Kidney (tissue), 22 donors: ENCODE measurements at places on chromosomes 11 and 22. TPM values are rescaled to one million over a fixed set of nuclear protein-coding genes. Genes with fewer than 3 reads are reported as not detected.

DNA sequence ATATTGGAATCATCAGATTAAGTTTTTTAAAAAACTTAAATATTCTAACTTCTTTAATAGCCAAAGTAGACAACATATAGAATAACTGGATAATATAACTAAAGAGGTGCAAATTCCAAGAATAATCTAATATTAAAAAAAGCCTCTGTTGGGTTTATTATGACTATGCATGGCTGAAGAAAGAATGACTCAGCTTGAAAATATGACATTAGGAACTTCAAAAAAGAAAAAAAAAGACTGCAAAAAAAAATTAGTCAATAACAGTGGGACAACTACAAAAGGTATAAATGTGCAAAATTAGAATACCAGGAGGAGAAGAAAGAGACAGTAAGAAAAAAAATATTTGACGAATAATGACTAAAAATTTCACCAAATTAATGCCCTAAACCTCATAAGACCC is 1178.0 kb downstream of the JRKL start:
- H3K27ac ChIP-seq: no peak overlapping the region
- no peak for DNase-seq
- no peaks in the 10 kb centered on the region for H3K4me1 ChIP-seq
- H3K27me3 ChIP-seq: no peaks in the 10 kb centered on the region
- no peaks in the 10 kb centered on the region for H3K36me3 ChIP-seq

SLC6A5 gene
- not detected for total RNA-seq

DNA sequence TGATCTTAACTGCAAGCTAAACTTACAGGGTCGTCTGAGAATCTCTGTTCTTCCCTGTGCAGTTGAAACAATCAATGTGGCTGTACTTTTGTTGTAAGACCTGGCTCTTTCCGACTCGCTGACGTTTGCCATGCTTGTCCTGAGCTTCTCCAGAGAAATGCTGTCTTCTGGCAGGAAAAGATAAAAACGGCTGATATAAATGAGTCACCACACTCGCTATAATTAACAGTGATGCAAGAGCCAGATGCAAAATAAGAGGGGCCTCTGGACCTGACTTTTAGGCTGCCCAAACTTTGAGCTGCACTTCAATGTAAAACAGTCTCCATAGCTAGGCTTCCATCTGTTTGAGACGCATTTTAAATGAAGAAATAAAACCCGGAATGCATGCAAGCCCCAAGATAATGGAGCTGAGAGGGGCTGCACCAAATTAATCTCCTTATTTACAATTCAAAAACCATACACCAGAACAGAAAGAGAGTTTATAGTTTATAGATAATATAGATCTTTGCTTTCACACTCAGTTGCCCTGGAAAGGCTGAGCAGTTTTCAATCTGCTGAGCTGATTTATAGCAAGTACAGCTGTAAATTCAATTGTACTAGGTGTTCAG is 48.5 kb downstream of the WT1 start:
- no peak overlapping the region for H3K4me3 ChIP-seq
- no peaks in the 10 kb centered on the region for H3K4me1 ChIP-seq
- no peak overlapping the region for H3K27ac ChIP-seq
- no peaks in the 10 kb centered on the region for H3K36me3 ChIP-seq
- DNase-seq: no peak

GRCh38 chr11:130181295-130182272 is 22.0 kb downstream of the ST14 start:
- no peaks in the 10 kb centered on the region for H3K36me3 ChIP-seq
- H3K27ac ChIP-seq: peak overlapping the region; percentile 93
- DNase-seq: peak; percentile 77
- no peaks in the 10 kb centered on the region for H3K27me3 ChIP-seq
- peaks cover 42% of the 10 kb centered on the region for H3K4me1 ChIP-seq

DNA sequence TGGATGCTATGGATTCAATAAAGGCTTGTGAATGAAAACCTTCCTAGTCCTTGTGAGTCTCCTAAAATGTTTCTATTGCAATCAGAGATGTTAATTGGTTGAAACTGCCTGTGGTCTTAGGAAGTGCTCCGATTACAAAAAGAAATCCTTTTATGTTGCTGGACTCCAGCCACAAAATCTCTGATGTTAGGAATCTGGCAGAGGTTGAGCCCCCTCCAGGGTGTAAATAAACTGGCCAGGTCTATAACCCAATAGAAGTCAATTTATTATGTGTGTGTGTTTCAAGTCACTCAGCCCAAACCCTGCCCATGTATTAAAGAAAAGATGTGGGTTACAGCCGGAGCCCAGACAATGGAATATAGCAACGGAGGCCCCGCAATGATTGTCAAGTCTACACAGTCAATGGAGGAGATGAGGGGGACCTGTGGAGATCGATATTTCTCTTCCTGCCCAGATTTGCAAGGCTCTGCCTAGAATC is 218.1 kb upstream of the SORL1-AS1 start:
- no peak for DNase-seq
- H3K36me3 ChIP-seq: no peaks in the 10 kb centered on the region
- H3K27me3 ChIP-seq: no peaks in the 10 kb centered on the region
- H3K4me3 ChIP-seq: peak overlapping the region; percentile 26

DNA sequence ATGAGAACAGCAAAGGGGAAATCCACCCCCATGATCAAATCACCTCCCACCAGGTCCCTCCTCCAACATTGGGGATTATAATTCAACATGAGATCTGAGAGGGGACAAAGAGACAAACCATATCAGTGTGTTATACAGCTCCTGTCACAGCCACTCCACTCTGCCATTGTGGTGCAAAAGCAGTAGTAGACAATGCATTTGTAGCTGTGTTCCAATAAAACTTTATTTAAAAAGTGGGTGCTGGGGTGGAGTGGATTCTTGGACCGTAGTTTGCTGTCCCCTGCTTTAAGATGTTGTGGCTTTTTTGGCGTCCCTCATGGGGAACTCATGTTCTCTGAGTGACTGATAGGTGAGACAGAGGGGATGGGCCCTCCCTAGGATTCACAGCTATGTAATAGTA is 399.1 kb downstream of the SOX6 start:
- no peak overlapping the region for H3K27ac ChIP-seq
- no peaks in the 10 kb centered on the region for H3K4me1 ChIP-seq
- no peaks in the 10 kb centered on the region for H3K27me3 ChIP-seq
- no peak for DNase-seq

GRCh38 chr11:112219476-112220232 is 6.6 kb upstream of the PTS start:
- DNase-seq: peak; percentile 38
- H3K4me1 ChIP-seq: no peaks in the 10 kb centered on the region
- H3K4me3 ChIP-seq: no peak overlapping the region
- no peak overlapping the region for H3K27ac ChIP-seq

EIF1AD gene
- 37.5 TPM for total RNA-seq

OR51B5 gene
- not detected for total RNA-seq

- no peaks in the 10 kb centered on the region for H3K36me3 ChIP-seq
- DNase-seq: peak; percentile 8
- H3K27me3 ChIP-seq: peaks cover 5% of the 10 kb centered on the region
Observed at GRCh38 chr22:49969751-49970527, 9.4 kb downstream of the PIM3 start.

DNA sequence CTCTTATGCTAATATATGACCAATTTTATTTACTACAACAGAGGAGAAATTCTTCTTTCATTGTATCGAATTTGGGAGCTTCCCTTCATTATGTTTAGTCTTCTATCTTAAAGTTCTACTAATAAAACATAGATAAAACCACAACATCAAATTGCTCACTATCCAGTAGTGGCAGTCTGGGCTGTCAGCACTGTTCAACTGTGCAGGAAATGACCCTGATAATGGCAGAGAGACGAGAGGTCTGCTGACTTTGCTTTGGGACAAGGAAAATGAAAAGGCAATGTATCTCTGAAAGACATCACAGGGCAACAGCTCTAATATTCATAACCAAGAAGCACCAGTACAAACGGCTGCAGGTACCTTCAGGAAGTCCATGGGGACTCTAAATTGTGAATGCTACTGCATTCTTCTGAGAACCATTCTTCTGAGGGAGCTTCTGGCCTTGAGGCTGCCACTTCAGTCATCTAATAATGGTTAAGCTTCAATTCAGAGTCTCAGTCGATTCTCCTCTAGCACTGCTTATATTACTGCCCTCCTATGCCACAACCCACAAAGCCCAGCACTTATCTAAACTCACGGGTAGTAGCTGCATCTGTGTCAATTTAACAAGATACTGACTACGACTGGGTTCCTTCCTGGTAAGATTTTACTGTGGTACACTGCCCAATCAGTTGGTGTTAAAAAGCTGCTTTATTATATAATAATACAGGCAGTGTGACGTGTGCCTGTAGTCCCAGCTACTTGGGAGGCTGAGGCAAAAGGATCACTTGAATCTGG is 44.2 kb downstream of the CKAP5 start:
- no peak overlapping the region for H3K27ac ChIP-seq
- no peak overlapping the region for H3K4me3 ChIP-seq
- DNase-seq: no peak
- no peaks in the 10 kb centered on the region for H3K27me3 ChIP-seq
- H3K4me1 ChIP-seq: no peaks in the 10 kb centered on the region

TSGA10IP gene
- not detected for total RNA-seq

DNA sequence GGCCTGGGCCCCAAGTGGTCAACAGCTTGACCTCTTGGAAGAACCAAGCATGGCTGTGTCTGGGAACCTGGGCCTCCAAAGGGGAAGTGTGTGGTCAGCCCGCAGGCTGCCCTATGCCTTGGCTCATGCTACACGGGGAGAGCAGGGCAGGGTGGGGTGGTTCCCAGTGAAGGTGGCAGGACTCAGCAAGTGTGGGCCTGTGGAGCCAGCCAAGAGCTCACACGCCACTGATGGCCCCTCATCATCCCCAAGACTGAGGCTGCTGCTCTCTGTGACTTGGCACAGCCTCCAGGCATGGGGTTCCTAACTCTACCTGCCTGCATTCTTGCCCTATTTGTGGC is 15.9 kb upstream of the DGCR8 start:
- H3K4me3 ChIP-seq: no peak overlapping the region
- H3K4me1 ChIP-seq: no peaks in the 10 kb centered on the region
- no peak for DNase-seq
- no peaks in the 10 kb centered on the region for H3K27me3 ChIP-seq

DNA sequence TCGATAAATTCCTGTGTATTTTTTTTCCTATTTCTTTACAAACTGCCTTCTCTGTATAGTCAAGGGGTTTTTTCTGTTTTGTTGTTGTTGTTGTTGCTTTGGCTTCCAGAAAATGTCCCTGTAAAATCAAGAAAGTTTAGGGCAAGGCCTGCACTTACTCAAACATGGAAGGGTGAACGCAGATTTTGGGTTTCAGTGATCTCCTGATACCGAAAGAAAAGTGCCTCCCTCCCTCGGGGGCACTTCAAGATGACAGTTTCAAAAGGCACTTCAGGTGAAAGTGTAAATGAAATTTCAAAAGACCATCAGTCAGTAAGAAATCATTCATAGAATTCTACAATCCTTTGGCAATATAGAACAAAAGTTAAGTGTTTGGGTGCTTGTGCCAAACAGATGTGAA is 43.4 kb upstream of the TMPRSS4 start:
- no peak overlapping the region for H3K4me3 ChIP-seq
- H3K36me3 ChIP-seq: no peaks in the 10 kb centered on the region
- no peaks in the 10 kb centered on the region for H3K4me1 ChIP-seq
- H3K27ac ChIP-seq: no peak overlapping the region

GRCh38 chr11:18312012-18312411 is 9.9 kb downstream of the HPS5 start:
- no peak overlapping the region for H3K27ac ChIP-seq
- H3K27me3 ChIP-seq: no peaks in the 10 kb centered on the region
- peaks cover 4% of the 10 kb centered on the region for H3K36me3 ChIP-seq
- H3K4me1 ChIP-seq: peaks cover 8% of the 10 kb centered on the region
- H3K4me3 ChIP-seq: no peak overlapping the region
- DNase-seq: no peak

- no peaks in the 10 kb centered on the region for H3K4me1 ChIP-seq
- H3K27ac ChIP-seq: no peak overlapping the region
- DNase-seq: no peak
- H3K4me3 ChIP-seq: no peak overlapping the region
- H3K27me3 ChIP-seq: no peaks in the 10 kb centered on the region
Observed at GRCh38 chr22:38490915-38491314, 15.2 kb downstream of the DDX17 start.

DNA sequence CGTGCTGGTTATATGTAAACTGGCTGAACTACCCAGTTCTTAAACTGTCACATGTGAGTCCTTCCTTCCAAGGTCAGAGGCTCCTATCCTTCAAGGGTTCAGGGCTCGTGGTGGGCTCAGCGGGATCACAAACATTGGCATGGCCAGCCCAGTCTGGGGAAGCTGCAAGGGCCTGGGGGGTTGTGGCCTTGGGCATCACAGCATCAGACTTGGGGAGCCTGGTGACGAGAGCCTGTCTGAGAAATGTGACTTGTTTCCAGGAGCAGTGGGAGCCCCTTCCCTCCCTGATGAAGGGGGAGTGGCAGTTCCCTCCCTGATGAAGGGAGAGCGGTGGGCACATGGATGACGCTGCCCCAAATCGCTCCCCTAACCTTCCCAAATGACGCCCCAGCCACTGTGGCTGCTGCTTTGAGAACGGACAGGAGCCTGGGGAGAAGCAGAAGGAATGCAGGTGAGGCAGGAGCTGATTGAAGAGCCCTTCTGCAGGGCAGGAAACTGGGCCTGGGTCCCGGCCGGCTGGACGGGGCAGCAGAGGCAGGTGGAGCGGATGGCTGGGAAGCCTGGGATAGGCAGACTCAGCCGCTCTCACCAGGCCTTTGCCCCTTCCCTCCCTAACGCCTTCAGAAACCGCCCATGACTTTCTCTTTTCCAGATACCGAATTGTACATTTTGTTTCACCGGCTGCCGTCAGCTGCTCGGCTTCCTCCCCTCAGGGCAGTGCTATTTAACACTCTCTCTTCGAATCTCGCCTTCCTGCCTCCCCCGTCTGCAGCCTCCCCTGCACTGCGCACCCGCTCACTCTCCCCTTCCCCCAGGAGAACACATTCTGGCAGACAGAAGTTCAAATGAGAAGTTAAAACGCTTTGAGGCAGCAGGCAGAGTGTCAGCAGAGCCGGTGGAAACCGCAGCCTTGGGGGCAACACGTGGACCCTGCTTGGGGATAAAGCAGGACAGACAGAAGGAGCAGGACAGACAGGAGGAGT is 1486.7 kb downstream of the BRD1 start:
- no peaks in the 10 kb centered on the region for H3K36me3 ChIP-seq
- H3K27ac ChIP-seq: no peak overlapping the region
- no peaks in the 10 kb centered on the region for H3K4me1 ChIP-seq

DNA sequence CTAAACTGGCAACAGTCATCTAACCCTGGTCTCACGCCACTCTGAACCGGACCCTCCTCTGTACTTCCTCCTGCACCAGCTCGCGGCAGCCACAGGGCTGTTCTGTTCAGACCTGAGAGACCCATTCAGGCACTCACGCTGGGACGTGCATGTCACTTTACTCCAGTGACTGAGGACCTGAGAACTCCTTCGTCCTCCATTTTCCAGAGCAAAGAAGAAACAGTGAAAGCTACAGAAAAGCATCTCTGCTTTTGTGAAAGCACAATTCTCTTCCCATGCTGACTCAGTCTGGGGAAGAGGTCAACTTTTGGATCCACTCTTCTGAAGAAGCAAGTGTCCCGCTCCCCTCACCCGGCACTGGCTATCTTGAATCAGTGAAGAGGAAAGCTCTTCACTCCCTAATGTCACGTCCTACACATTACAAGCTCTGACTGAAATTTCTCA is 24.5 kb downstream of the PISD start:
- DNase-seq: peak; percentile 73
- H3K36me3 ChIP-seq: no peaks in the 10 kb centered on the region
- no peaks in the 10 kb centered on the region for H3K27me3 ChIP-seq
- no peak overlapping the region for H3K4me3 ChIP-seq
